Activated naive CD4-positive, alpha-beta T cell treated with anti-CD3 and anti-CD28 coated beads, Interleukin-2, amount 50 U/mL, for 72 hours (primary cell): ENCODE measurements at places on chromosomes 4 and X.

DNA sequence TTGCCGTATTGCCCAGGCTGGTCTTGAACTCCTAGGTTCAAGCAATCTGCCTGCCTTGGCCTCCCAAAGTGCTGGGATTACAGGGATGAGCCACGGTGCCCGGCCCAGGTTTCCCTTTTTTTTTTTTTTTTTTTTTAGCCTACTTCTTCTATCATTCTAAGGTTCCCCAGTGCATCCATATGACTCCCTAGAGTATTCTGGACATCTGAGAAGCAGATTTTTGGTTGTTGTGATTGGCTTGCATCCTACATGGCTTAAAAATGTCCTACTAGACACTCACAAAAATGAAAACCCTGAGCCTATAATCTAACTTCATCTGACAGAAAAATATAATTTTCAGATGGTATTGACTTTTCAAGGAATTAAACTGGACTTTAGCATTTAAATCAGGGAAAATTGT lies 41.7 kb downstream of the SMIM14 start:
- no peak for DNase-seq

DNA sequence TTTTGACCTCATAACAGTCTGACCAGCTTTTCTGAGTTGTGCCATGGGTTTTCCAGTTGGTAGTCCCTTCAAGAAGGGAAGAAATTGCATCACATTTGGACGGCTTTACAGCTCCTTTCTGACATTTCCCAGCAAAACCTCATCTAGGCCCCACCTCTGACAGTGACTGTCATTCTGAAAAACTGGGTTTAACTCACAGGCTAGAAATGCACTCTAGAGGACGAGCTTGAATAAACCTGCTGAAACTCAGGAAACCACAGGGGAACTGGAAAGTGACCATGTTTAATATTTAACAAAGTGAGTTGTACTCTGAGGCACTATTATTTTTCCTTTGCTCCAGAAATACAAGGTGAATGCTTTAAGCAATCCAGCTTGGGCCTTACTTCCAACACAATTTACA lies 434.3 kb upstream of the RASGEF1B start:
- no peak for DNase-seq

GRCh38 chr4:153432965-153433753 lies 33.0 kb upstream of the TMEM131L start:
- peak; percentile 69 for DNase-seq

DNA sequence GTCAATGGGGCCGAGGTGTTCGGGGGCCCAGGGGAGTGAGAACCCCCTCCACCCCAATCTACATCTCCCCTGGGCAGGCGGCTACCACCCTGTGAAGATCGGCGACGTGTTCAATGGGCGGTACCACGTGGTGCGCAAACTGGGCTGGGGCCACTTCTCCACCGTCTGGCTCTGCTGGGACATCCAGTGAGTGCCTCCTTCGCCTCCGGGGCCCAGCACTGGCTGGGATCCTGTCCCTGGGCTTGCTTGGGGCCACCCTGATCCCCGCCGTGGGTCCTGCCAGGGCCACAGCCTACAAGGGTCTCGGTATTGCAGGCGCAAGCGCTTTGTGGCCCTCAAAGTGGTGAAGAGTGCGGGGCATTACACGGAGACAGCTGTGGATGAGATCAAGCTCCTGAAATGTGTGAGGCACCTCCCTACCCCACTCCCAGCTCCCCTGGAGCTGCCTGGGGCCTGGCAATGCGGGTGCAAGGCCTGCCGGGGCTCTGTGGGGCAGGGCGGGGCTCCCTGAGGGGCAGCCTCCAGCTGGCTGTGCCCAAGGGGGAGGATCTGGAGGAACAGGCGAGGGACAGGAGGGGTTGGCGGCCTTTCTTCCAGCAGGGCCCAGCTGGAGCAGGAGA lies 697 bp downstream of the SRPK3 start:
- DNase-seq: no peak

DNA sequence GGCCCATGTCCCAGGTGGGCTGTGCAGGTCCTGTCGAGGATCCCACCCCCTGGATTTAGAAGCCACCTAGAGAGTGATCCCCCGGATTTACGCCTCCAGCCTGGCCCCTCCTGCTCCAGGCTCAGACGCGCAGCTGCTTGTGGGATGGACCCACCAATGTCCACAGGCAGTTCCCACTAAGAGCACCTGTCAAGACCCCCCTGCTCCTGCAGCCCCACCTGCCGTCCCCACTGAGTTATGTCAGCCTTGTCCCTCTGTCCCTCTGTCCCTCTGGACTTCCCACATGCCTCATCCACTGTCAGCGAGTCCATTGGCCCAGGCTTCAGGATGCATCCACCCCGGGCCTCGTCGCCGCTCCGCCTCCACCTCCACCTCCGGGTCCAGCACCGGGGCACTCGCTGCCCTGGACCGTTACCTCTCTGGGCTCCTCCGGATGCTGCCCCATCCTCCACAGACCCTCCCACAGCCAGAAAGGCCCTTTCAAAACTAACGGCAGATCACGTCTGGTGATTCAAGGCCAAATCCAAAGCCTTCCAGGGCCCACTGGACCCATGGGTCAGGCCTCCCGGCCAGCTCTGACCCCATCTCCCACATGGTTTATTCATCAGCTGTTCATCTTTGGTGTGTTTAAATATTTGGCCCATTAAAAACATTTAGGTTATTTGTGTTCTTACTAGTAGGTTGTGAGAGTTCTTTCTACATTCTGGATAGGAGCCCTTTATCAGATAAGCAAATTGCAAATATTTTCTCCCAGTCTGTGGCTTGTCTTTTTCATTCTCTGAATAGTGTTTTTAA lies 28.3 kb downstream of the HTRA3 start:
- DNase-seq: no peak

DNA sequence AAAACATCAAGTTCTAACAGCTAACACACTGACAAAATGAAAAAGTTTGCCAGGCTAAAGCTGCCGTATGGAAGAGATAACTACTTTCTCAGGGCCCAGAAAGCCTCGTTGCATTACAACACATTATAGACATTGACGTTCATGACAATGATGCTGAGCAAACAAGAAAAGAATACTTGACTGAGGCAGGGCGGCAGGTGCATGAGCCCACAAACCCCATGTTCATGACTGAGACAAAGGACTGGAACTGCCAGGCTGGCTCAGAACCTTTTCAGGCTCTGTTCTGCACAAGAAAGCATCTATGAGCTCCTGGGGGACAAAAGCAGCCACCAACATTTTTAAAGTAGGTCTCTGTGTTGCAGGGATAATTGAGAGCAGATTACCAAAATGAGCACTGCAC lies 13.6 kb downstream of the TLR6 start:
- DNase-seq: no peak

- no peak for DNase-seq
These were observed 25.4 kb downstream of the RBPJ start for GRCh38 chr4:26346203-26346620.

DNA sequence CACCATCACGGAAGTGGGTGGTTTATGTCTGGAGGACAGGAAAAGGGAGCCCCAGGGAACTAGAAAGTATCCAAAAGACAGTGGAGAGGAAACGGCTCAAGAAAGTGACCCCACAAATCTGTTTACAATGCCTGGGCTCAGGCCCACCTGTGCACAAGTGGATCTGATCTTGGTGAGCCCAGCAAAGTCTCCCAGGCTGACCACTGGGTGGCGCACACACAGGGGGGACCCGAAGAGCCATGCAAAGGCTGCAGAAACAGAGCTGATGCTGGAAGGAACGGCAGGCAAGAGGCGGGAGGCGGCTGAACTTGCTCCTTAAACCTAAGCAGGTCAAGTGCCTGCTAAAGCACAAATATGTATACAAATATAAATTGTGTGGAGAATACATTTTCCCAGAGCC lies 9.6 kb downstream of the HAUS7 start:
- peak; percentile 24 for DNase-seq

GRCh38 chrX:118350706-118351105 lies 4.8 kb downstream of the WDR44 start:
- DNase-seq: no peak

DNA sequence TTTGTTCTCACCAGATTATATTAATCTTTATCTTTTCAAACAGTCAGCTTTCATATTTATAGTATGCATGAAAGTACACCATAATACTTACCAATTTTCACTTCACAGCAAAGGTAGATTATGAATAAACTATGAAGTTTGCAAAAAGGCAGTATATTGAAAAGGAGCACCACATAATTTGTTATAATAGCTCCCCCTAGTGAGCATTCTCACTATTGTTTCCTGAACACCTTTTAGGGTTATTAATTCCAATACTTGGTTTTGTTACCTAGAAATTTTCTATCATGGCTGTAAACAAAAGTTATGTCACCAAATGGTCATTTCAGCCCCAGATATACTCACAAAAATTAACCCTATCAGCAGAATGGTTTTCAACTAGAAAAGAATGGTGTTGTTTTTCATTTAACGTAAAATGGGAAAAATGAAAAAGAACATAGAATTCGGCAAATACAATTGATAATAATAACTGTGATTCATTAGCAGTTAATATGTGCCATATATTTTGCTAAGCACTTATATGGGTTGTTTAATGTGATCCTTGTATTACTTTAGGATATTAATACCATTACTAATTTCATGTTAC lies 30.2 kb upstream of the NKX6-1 start:
- DNase-seq: no peak

GRCh38 chr4:171025343-171025742 lies 787.9 kb upstream of the GALNTL6 start:
- no peak for DNase-seq
